Bronchial epithelial cell (primary cell): ENCODE measurements at places on chromosomes 16 and 17. TPM values are rescaled to one million over a fixed set of nuclear protein-coding genes. Genes with fewer than 3 reads are reported as not detected.

GRCh38 chr17:35313875-35314409 lies 59.5 kb downstream of the SLFN11 start:
- DNase-seq = no peak

- no peak for DNase-seq
Observed at GRCh38 chr17:4720787-4721186, 10.4 kb downstream of the ARRB2 start.

DNA sequence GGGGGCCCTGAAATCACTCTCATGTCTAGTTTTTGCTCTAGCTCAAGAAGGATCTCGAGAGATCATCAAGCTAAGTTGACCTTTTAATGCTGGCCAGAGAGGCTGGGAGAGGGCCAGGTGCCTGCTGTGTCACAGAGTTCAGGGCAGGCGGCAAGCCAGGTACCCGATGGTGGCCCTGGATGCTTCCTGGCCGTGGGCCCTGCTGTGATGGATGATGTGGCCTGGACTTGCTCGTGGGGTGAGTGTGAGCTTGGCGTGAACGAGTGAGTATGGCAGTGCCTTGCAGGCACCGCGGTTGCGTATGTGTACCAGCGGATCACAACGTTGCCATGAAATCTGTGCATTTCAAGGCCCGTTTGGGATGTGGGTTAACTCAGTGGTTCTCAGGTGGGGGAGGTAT lies 7.4 kb downstream of the IRF8 start:
- no peak for DNase-seq

GRCh38 chr17:81582749-81583148 lies 30.6 kb upstream of the FAAP100 start:
- DNase-seq = no peak

GRCh38 chr16:16045879-16046278 lies 96.5 kb downstream of the ABCC1 start:
- no peak for DNase-seq

- DNase-seq = no peak
Observed at GRCh38 chr16:2929693-2930092, 18.0 kb downstream of the FLYWCH1 start.

DNA sequence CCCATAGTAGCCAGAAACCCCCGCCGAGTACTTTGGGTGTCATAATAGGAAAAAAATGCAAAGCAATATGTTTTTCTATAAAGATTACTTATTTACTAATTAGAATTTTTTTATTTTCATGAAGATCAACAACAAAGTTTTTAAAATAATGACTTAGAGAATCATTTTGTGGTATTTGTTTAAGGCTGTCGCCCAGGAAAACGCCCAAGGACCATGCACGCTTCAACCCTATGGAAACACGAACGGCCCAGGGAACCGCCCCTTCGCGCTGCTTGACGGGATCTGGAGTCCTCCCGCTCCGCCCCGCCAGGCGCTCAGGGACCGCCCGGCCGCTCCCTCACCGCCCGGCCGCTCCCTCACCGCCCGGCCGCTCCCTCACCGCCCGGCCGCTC lies 408 bp upstream of the KPNA2 start:
- no peak for DNase-seq

DNA sequence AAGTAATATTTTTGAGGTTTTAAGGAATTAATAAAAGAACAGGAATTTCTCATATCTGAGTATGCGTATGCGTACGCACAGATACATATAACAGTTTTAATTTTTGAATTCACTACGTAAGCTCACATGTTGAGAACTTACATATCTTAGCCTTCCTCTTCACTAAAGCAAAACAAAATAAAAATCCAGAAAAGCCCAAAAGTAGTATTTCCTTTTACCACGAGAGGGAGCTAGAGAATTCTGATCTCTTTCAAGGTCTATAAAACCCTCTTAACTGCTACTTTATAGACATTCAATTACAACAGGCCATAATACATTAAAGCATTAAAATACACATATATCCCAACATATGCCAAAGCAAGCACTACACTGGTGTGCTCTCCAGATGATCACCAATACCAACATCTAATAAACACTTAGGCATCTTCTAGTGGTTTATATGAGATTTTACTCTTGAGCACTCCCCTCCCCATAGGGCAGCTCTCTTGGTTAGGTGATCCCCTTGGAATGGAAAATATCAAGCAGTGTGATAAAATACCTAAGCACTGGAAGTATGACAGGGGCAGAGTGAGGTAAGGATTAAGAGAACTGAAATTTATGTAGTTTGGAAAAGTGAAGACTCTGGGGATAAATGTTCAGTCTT lies 94.0 kb downstream of the SKAP1 start:
- peak; percentile 61 for DNase-seq

- no peak for DNase-seq
Observed at GRCh38 chr16:78321620-78322360, 222.3 kb downstream of the WWOX start.

- DNase-seq = no peak
Observed at GRCh38 chr16:57774705-57775285, 27.5 kb downstream of the KIFC3 start.

GRCh38 chr16:50599494-50599893 lies 51.3 kb downstream of the NKD1 start:
- peak; percentile 70 for DNase-seq

DNA sequence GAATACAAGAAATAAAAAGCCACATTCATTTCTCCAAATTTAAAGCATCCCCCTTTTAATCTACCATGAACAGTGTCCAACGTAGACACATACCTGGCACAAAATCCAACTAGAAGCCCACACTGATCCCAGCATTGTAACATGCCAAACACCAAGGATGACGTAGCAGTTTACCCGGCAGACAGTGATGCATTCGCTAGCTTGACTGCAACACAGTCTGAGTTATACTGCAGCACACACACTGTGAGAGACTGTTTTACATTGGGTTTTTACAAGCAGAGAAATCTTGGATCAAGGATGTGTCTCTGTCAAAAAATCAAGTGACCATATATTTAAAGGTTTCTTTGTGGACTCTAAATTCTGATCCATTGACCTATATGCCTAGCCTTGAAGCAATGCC lies 74.5 kb upstream of the C17orf78 start:
- DNase-seq = peak; percentile 74

GRCh38 chr17:79929257-79930061 lies 90.2 kb upstream of the CBX4 start:
- no peak for DNase-seq

ZNF19 gene
- total RNA-seq = 2.6 and 3.2 TPM in 2 replicates

EIF4A3 gene
- 101 and 176 TPM in 2 replicates for total RNA-seq

SF3B3 gene
- total RNA-seq = 58.1 and 80.6 TPM in 2 replicates

SPHK1 gene
- 76.1 and 80.1 TPM in 2 replicates for total RNA-seq

ACSF3 gene
- total RNA-seq = 25.8 and 32.8 TPM in 2 replicates

CD300H gene
- total RNA-seq = not detected in 2 replicates

ALOX12B gene
- 0.26 and 2.0 TPM in 2 replicates for total RNA-seq

PRDM7 gene
- total RNA-seq = not detected in 2 replicates

MRPL38 gene
- 27.4 and 31.7 TPM in 2 replicates for total RNA-seq

FBXO39 gene
- 0.13 TPM in 1 of 2 replicates, not detected in the other for total RNA-seq

TLCD1 gene
- total RNA-seq = 6.5 and 7.4 TPM in 2 replicates
